ENCODE measurements at places on chromosomes 13 and 19. TPM values are rescaled to one million over a fixed set of nuclear protein-coding genes. Genes with fewer than 3 reads are reported as not detected.

Gene KLK14
- total RNA-seq: not detected

Gene ZNF534
- not detected for total RNA-seq

Gene GPR12
- not detected for total RNA-seq

Gene ZNF112
- total RNA-seq: not detected

Gene GPR18
- 4.8 TPM for total RNA-seq

Gene GFY
- total RNA-seq: not detected

Gene ZNF540
- 0.21 TPM for total RNA-seq

Gene ZNF208
- not detected for total RNA-seq

GRCh38 chr13:89163096-89163495 is 1491.9 kb downstream of the SLITRK5 start:
- no peaks in the 10 kb centered on the region for H3K4me1 ChIP-seq
- no peaks in the 10 kb centered on the region for H3K36me3 ChIP-seq
- no peak overlapping the region for H3K4me3 ChIP-seq
- no peaks in the 10 kb centered on the region for H3K27me3 ChIP-seq
- no peak for DNase-seq

GRCh38 chr19:15330801-15331418 is 1.4 kb downstream of the BRD4 start:
- peak overlapping the region; percentile 90 for H3K27ac ChIP-seq
- H3K36me3 ChIP-seq: no peaks in the 10 kb centered on the region

DNA sequence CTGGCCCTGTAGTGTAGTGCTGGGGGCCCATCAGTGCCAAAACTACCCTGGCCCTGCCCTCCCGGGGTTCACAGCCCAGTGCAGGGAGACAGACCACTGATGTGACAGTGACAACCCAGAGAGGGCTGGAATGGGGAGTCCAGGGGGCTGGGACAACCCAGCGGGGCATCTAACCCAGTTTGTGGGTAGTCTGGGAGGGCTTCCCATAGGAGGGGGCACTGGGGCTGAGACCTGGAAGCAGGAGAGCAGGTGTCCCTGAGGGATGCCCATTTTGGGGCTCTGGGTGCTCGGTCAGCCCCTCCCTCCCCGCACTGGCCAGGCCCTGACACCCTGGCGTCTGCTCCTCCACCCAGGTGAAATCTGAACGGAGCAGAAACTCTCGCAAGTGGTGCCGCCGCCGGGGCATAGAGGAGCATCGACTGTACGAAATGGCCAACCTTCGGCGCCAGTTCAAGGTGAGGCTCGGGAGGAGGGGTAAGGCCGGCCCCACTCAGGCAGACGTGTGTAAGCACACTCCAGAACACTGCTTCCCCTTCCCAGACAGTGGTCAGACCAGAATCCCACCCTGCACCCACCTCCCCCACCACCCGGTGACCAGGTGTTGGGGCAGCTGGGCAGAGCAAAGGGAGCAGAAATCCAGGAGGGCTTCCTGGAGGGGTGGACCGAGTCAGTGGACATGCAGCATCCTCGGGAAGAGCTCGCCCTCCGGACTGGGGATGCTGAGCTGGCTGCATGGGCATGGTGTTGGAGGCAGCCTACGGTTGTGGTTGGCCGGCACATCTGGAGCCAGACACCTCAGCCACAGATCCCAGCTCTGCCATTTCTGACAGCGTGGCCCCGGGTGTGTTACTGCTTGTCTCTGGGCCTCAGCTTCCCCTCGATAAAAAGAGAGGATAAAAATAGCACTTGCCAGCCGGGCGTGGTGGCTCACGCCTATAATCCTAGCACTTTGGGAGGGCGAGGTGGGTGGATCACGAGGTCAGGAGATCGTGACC is 24.4 kb downstream of the DHX34 start:
- peaks cover 40% of the 10 kb centered on the region for H3K36me3 ChIP-seq
- H3K4me1 ChIP-seq: no peaks in the 10 kb centered on the region
- H3K27me3 ChIP-seq: no peaks in the 10 kb centered on the region
- no peak for DNase-seq
- no peak overlapping the region for H3K27ac ChIP-seq

GRCh38 chr13:91648012-91648411 is 249.6 kb downstream of the GPC5 start:
- no peak overlapping the region for H3K4me3 ChIP-seq
- H3K4me1 ChIP-seq: no peaks in the 10 kb centered on the region
- H3K27me3 ChIP-seq: no peaks in the 10 kb centered on the region
- DNase-seq: no peak
- H3K36me3 ChIP-seq: no peaks in the 10 kb centered on the region

DNA sequence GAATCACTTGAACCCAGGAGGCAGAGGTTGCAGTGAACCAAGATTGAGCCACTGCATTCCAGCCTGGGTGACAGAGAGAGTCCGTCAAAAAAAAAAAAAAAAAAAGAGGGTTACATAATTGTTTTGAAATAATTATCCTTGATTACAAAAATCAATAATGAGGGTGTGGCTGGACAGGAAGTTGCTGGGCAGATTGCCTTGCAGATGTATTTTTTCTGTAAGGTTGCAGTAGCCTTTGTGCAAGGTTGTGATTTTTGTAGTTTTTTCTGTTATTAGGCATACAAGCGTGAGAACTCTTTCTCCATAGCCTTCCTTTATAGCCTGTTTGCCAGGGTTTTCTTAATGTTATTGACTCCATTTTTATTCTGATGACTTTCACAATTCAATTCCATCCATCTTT is 40.7 kb upstream of the SIN3B start:
- no peak for DNase-seq
- no peaks in the 10 kb centered on the region for H3K36me3 ChIP-seq
- H3K27me3 ChIP-seq: no peaks in the 10 kb centered on the region
- no peak overlapping the region for H3K4me3 ChIP-seq

GRCh38 chr13:99150575-99151361 is 49.9 kb upstream of the UBAC2 start:
- DNase-seq: no peak
- H3K27me3 ChIP-seq: no peaks in the 10 kb centered on the region
- 0 out of 2 replicates have a peak, but pooled peaks cover 3% of the 10 kb centered on the region for H3K4me1 ChIP-seq
- no peak overlapping the region for H3K27ac ChIP-seq

DNA sequence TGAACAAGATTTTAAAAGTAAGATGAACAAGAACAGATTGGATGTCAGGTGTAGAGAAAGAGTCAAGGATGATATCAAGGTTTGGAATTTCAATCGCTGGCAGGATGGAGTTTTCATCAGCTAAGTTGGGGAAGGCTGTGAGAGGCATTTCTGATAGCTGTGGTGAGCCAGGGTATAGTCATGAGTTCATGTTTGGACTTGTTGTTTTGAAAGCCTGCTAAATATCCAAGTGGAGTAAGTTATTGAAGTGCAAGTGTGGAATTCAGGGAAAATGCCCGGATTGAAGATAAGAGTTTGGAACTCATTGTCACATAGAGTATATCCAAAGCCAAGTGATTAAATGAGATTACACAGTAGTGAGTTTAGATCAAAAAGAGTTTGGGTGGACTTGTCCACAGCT is 11.0 kb upstream of the EPSTI1 start:
- no peak overlapping the region for H3K4me3 ChIP-seq
- H3K27ac ChIP-seq: no peak overlapping the region
- no peaks in the 10 kb centered on the region for H3K27me3 ChIP-seq
- DNase-seq: no peak
- peaks cover 1% of the 10 kb centered on the region for H3K4me1 ChIP-seq

DNA sequence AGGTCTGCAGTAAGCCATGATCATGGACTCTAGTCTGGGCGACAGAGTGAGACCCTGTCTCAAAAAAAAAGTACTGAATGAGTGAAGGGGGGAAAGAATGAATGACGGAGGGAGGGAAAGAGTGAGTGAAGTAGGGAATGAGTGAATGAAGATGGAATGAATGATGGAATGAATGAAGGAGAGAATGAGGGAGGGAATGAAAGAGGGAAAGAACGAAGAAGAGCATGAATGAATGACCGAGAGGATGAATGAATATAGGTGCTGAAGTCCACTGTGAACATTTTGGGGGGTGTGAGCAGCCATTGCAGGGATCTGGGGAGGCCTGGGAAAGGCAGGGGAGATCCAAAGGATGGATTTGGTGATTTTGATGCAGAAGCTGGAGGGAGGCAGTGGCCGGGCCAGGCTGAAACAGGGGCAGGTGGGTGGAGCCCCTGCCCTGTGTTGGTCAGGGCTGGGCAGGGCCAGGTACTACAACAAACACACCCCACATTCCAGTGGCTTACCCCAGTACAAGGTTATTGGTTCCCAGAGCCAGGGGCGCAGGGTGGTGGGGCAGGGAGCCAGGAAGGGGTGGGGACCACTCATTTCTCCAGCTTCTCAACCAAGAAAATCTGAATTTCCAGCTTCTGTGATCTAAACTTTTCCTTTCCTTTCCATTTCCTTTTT is 14.3 kb downstream of the SLC27A1 start:
- DNase-seq: no peak
- no peak overlapping the region for H3K4me3 ChIP-seq
- no peaks in the 10 kb centered on the region for H3K27me3 ChIP-seq
- H3K27ac ChIP-seq: no peak overlapping the region
- peaks cover 6% of the 10 kb centered on the region for H3K4me1 ChIP-seq

GRCh38 chr13:30869491-30869890 is 36.6 kb upstream of the MEDAG start:
- H3K36me3 ChIP-seq: no peaks in the 10 kb centered on the region
- H3K27ac ChIP-seq: no peak overlapping the region
- DNase-seq: no peak
- no peaks in the 10 kb centered on the region for H3K4me1 ChIP-seq
- no peak overlapping the region for H3K4me3 ChIP-seq

- H3K4me3 ChIP-seq: no peak overlapping the region
- no peak overlapping the region for H3K27ac ChIP-seq
- no peaks in the 10 kb centered on the region for H3K4me1 ChIP-seq
- DNase-seq: no peak
- H3K36me3 ChIP-seq: no peaks in the 10 kb centered on the region
- no peaks in the 10 kb centered on the region for H3K27me3 ChIP-seq
Measured at GRCh38 chr13:36907821-36908220, 12.2 kb downstream of the SMAD9 start.

- no peaks in the 10 kb centered on the region for H3K36me3 ChIP-seq
- no peak for DNase-seq
- H3K4me3 ChIP-seq: no peak overlapping the region
- no peaks in the 10 kb centered on the region for H3K27me3 ChIP-seq
- no peak overlapping the region for H3K27ac ChIP-seq
Measured at GRCh38 chr13:42569576-42570344, 4.2 kb upstream of the TNFSF11 start.

- no peaks in the 10 kb centered on the region for H3K27me3 ChIP-seq
- H3K4me3 ChIP-seq: no peak overlapping the region
- peaks cover 38% of the 10 kb centered on the region for H3K36me3 ChIP-seq
- DNase-seq: no peak
Measured at GRCh38 chr19:1076046-1076386, 9.0 kb downstream of the ARHGAP45 start.

- H3K27me3 ChIP-seq: no peaks in the 10 kb centered on the region
- peak; percentile 64 for DNase-seq
- no peaks in the 10 kb centered on the region for H3K36me3 ChIP-seq
Measured at GRCh38 chr13:45696610-45697226, 5.4 kb upstream of the CBY2 start.

GRCh38 chr13:47287291-47287751 is 390.5 kb upstream of the HTR2A start:
- H3K4me1 ChIP-seq: no peaks in the 10 kb centered on the region
- no peaks in the 10 kb centered on the region for H3K36me3 ChIP-seq

- no peak for DNase-seq
- H3K27ac ChIP-seq: no peak overlapping the region
- no peaks in the 10 kb centered on the region for H3K36me3 ChIP-seq
- H3K27me3 ChIP-seq: no peaks in the 10 kb centered on the region
- no peaks in the 10 kb centered on the region for H3K4me1 ChIP-seq
- H3K4me3 ChIP-seq: no peak overlapping the region
Measured at GRCh38 chr13:113086031-113086750, 19.4 kb upstream of the F7 start.
